ENCODE measurements at places on chromosomes 2 and 18.
A peak's percentile ranks its signal among the peaks of the same experiment; 100 is the strongest.

DNA sequence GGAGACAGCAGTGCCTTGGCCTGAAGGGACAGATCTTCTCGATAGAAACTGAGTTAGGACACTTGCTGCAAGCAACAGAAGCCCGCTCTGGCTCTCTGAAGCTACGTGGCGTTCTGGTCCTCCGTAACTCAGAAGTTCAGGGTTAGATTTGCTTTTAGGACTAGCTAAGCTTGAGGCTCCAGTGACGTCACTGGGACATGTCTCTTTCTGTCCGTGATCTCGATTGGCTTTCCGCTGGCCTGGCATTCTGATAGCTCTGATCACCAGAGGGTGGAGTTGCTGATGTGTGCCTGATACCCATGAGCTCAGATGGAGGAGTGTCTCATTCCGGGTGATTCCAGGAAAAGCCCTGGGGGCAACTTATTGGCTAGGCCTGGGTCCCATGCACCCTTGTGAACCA lies 75.0 kb downstream of the GLI2 start:
- DNase-seq, result no peak

DNA sequence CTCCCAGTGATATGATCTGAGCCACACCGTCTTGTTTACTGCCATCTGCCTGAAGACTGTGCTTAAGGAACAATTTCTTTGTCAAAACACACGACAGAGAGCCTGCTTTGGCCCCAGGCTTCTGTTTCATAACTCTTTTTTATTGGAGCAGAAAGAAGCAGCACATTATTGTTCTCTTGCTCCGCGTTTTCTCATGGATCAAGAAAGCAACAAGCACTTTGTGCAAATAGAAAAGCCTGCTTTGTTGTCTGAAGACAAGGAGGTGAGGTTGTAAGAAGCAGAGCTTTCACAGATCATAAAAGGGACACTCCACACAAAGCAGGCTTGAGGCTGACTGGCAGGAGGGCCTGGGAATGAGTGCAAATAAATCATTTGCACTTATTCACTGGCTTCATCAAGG lies 118.3 kb upstream of the FAM136A start:
- DNase-seq, result no peak

DNA sequence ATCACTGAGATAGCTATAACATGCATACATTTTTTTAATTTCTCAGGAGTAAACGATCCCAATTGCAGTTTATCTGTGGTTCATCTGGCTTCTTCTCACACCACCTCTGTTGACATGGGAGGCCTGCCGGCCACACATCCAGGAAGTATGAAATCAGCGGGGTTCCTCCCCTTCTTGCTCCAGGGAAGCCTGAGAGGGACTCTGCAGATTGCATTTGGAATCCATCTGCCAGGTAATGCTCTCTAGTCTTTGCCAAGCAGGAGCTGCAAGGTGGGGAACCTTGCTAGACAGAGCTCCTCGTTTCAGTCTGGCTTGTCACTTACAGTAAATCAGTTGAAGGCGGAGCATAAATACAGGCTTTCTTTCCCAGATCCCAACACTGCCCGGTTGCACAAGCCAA lies 49.9 kb downstream of the SOX11 start:
- no peak for DNase-seq

- DNase-seq, result no peak
These were observed 2.8 kb downstream of the ETAA1 start for GRCh38 chr2:67399831-67400489.

DNA sequence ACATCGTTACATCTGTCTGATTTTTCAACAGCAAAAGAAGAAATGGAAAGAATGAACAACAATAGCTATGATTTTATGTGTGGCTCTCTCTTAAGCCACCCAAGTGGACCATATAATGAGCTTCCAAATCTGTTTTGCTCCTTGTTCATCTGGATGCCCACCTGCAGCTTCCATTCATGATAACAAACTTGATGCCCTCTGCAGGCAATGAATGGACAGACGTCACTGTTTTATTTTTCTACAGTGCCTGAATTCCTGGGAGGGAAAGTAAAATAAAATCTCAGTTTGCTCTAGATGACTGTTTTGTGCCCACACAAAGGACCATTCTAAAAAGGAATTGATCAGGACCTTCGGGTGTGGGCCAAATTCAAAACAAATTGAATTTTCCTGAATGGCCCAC lies 5.0 kb downstream of the MREG start:
- DNase-seq, result no peak

DNA sequence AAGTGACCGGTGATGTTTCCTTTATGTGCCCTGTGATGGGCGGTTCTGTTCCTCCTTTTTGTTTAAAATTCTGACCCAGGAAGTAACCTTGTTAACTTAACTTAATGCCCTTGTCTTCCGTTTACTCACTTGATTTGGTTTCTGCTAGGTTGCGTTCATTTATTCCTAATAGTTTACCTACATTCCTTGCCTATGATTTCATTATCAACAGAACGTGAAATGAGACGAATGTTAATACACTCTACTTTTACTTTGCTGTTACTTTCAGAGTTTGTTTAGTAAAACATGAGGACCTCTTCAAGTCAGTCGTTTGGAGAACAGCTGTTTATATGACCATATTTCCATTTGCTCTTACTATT lies 638 bp downstream of the CEP192 start:
- no peak for DNase-seq

GRCh38 chr2:58614219-58614618 lies 373.1 kb upstream of the FANCL start:
- no peak for DNase-seq

DNA sequence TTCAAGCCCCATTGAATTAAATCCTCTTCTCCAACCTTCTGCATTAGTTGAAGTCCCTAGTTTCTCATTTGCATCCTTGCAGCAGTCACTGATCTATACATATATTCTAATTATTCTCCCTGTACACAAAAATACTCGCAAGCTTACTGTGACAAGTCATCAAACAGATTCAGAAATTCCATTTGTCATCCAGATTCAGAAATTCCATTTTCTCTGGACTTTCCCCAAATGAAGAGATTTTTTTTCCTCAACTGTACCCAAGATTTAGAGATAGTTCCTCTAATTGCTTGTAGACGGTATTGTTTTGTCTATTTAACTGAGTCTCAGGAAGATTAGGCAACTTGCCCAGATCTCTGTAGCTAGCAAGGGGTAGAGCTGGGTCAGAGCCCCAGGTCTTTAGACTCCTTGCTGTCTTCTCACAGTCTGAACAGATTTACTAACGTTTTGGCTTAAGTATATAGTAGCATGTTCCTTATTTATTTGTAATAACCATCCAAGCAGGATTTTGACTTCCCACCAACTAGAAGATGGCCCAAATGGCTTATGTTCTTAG lies 34.2 kb downstream of the RAB12 start:
- DNase-seq, result no peak

DNA sequence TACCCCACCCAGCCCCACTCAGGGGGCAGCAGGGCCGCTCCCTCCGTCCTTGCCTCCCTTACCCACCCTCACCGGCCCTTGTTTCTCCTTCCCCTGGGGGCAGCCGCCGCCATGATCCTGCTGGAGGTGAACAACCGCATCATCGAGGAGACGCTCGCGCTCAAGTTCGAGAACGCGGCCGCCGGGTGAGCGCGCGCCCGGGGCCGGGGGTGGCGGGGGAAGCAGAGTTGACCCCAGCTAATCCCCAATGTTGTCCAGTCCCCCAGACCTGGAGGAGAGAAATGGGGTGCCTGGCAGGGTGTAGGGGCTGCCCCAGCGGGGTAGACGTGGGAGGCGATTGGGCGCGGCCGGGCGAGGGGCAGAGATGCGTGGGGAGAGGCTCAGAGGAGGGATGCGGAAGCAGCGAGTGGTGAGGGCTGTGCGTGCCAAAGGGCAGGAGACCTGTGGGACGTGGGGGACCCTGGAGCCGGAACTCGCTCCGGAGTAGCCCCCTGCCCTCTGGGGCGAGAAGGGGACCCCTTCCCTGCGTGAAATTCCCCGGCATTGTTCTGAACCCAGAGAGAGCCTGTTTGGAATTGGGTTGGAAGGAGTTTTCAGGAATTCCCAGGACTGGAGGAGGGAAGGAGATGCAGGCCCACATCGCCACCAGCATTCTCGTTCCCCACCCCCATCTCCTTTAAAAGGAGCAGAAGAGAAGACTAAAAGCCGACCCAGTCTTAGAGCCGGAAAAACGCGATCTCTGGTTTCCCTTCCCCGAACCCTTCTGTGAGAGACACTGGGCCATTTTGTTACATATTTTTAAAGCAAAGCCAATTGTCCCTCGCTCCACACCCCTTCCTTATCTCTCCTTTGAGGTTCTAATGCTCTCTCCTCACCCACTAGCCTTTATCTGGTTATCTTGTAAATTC lies 625 bp downstream of the ARPC2 start:
- peak; percentile 71 for DNase-seq

Measured in type B pancreatic cell (in vitro differentiated cells).